GM12891 (cell line): ENCODE measurements at places on chromosomes 6 and 20.

DNA sequence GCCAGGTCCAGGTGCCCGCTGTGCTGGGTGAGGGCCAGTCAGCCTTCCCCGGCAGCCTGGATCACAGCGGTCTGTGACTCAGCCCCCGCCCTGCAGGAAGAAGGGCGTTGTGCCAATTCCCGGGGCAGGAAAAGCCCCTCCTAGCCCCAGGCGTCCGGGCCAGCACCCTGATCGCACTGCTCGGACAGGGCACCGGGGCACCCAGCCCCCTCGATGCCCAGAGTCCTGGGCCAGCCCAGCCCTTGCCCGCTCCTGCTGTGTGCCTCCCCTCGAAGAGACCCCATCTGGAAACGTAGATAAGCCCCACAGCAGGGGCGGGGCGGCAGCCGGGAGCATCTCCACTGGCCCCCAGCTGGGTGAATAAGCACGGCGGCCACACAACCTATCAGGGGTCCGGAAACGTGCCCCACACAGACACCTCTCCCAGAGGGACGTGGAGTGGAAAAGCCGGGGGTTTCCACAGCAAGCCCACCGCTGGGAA, 9.9 kb downstream of the LAMA5 start:
- DNase-seq: no peak

GRCh38 chr6:1042583-1043457, 269.1 kb upstream of the FOXQ1 start:
- DNase-seq: no peak

DNA sequence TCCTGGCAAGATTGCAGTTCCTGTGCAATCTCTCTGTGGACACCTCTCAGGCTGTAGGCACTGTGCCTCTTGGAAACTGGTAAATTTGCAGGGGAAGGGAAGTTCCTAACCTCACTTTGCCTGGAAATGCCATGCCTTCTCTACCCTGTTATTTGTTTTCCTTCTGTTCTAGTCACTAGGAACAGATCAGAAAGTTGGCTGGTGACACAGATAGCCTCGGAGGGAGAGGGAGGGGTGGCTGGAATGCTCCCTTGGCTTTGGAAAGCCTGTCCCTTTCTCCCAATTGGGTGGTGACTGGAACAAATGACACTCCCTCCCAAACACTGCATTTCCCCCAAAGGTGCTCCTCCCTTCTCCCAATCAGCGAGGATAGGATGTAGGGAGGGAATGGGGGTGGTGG, 131.5 kb upstream of the F13A1 start:
- DNase-seq: no peak

DNA sequence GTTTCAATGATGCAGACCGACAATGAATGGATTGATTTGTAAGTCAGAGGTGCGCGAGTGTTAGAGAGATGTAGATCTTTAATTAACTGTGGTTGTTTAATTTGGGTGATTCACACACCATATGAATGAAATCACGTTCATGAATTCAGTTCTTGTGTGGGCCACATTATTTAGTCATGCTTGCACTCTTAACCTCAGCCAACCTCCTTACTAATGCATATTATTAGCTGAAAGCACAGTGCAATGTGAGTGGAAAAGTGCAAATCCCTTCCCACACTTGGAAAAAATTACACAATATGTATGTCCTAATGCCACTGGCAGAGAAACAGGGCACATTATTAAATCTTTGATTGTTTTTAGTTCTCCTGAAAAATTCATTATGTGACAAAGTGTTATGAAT, 512.5 kb downstream of the BCKDHB start:
- DNase-seq: no peak

DNA sequence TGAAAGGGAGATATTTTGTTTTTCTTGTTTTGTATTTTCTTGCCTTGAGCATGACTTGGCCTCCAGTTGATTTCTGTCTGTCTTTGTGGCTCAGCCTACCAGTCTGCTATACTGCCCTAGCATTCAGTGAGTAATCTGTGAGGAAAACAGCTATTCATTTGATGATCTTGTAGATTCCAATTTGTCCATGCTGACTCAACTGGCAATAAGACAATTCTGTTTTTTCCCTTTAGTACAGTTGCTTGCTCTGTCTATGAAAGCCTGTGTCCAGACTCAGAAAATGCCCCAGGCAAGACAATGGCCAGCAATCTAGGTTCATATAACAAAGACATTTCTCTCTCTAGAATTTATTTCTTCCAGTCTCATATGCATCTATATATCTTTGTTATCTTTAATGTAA, 10.9 kb upstream of the SOX4 start:
- DNase-seq: no peak

DNA sequence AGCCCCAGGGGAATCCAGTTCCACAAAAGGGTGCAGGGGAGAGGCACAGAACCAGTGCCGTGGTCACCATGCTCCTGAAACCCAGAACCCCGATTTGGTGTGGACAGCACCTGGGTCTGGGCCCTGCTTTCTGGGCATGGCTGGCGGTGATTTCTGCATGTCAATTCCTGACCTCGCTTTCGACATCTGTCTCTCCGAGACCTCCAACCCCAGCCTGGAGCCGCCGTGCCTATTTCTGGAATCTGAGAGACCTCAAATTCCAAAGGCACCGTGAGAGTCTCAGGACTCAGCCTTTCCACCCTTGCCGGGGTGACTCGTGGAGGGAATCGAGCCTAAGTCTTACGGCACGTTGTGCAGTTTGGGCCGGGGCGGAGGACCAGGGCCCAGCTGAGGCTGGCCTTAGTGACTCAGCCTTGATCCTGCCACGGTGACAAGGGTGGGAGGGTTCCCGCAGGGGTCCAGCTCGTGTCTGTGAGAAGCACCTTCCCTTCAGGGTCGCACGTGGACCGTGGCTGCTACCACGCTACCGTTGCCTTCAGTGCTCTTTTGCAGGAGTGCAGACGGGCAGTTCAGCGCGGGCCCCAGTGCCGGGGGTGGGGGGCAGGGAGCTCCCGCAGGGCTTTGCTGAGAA, 133.7 kb downstream of the PXDC1 start:
- DNase-seq: no peak

GRCh38 chr6:15581751-15582150, 81.1 kb downstream of the DTNBP1 start:
- no peak for DNase-seq

- DNase-seq: no peak
Measured at GRCh38 chr20:9401371-9401770, 113.0 kb upstream of the LAMP5 start.

DNA sequence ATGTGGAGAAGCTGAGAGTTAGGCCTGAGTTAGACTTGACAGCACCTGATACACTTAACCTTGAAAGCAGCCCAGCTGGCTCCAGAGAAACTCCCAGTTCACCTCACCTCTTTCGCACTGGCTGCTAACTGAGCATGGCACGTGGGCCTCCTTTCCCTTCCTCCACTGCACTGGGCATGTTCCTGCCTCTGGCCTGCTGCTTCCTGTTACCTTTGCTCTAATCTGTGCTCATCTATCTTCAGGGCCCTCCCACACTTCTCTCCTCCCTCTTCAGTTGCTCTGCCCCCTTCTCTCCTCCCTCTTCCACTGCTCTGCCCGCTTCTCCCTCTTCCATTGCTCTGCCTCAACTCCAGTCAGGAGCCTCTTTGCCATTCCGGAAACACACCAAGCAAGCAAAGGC, 13.7 kb upstream of the UBE2V1 start:
- DNase-seq: no peak

DNA sequence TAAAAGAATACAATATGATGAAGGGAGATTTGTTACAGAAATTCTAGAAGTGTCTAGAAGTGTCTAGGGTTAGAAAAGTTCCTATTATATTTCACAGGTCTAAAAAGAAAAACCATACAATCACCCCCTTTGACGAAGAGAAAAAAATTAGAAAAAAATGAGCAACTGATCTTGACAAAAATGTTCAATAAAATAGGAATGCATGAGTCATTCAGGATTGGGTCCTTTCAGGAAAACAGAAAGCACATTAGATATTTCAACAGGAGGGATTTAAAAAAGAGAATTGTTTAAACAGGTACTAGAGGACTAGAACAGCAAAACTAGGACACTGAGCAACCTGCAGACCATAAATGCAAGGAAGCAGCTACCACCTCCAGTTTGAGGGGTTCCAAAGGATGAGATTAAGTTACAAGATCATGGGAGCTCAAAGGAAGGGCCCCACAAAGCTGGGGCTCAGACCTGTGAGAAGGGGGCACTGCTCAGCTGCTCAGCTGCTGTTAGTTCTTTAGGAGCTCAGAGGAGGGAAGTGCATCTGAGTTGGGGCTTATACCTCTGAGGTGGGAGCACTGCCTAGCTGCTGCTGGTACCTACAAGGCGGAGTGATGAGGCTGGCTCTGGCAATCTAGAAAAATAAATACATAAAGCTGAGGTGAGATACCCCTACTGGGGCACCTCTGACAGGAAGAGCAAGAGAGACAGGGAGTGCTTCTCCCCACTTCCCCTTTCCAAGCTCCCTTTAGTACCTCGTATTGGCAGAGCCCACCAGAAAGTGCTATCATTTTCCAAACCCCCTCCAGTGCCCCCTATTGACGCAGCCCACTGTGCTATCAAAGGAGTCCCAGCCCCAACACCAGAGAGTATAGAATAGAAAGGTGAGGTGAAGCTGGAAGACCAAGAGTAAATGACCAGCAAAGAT, 27.1 kb upstream of the BEND6 start:
- no peak for DNase-seq

DNA sequence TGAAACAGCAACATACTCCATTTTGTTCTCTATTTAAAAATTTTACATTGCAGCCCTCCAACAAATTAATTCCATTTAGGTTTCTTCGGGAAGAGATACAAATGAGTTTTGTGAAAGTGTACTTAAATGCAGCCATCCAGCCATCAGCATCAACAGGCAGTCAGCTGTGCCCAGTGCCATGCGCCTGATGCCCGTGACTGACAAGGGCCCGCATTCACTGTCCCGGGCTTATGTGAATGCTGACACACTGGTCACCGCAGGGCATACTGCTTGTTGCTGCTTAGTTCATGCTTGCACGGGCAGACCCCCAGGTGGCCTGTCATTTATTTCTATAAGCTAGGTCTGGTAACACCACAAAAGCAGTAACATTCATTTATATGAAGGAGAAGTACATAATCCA, 224.9 kb upstream of the QKI start:
- no peak for DNase-seq

DNA sequence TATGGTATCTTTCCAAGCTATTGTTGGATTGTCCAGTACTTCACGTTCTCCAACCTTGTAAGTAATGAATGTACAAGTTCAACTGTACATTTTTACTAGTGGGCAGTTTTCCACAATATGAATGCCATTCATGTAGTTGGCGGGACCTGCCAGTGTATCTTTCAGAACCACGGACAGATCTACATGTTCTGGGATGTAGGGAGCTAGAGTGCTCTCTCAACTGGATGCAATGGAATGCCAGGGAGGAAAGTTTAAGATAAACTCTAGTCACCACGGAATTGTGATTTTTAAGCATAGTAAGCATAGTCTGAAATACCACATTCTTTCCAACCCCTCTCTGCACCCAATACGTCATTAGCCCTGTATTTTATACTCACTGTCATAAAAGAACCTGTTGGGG, 21.5 kb upstream of the HLA-C start:
- no peak for DNase-seq

GRCh38 chr6:135880066-135880972, 28.8 kb downstream of the PDE7B start:
- DNase-seq: peak; percentile 14

GRCh38 chr20:31851240-31851955, 6.0 kb upstream of the FOXS1 start:
- DNase-seq: no peak

- DNase-seq: no peak
Measured at GRCh38 chr20:34012330-34012729, 18.6 kb downstream of the RALY start.

DNA sequence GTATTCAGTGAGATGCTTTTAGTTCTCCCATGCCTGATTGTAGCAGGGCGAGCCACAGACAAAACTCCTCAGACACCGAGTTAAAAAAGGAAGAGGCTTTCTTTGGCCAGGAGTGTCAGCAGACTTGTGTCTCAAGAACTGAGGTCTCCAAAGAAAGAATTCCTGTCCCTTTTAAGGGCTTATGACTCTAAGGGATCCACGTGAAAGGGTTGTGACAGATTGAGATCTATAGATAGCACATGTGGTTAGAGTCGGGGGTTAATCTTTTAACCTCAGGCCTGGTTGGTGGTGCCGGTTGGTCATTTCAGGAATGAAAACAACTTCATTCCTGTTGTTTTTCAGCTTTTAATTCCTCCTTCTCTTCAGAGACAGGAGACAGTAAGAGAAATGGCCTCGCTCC, 168.8 kb upstream of the GRIK2 start:
- no peak for DNase-seq

GRCh38 chr6:163263998-163264661, 150.4 kb upstream of the QKI start:
- no peak for DNase-seq

DNA sequence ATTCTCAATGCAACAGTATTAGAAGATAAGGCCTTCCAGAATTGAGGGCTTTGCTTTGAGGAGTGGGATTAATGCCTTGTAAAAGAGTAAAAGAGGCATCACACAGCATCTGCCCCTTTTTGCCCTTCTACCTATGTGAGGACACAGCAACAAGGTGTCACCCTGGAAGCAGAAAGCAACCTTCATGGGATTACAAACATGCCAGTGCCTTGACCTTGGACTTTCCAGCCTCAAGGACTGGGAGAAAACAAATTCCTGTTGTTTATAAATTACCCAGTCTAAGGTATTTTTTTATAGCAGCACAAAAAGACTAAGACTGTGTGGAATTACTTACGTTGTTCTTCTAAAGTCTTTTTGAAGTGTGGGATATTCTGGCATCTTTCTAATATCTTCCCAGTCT, 150.0 kb upstream of the SLC22A16 start:
- DNase-seq: no peak

GRCh38 chr6:104182811-104183210, 676.9 kb downstream of the HACE1 start:
- no peak for DNase-seq

DNA sequence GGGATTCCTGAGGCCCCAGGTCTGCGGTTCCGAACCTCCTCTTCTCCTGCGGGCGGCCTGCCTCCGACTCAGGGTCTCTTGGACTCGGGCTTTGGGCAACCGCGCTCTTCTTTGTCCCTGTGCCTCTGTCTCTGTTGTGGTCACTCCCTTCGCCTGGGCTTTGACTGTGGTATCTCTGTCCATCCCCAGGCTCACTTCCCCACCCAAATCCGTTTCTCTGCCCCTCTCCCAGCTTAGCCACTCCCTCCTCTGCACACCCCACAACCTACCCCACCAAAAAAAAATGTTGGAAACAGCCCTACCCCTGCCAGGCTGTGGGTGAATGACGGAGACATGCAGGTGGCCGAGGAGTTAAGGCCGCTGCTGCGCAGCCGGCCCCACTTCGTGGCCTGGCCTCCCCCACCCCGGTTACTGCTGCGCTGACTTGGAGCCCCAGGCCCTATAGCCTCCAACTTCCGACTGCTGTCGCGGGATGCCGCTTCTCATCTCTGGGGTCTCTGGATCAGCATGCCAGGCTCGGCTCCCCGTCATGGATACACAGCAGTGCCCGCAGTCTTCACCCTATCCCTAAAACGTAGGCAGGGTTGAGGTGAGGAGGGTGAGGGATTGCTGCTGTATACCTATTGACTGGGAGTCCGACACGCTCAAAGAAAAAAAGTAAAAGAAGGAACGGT, 2.7 kb upstream of the MAFB start:
- no peak for DNase-seq

- no peak for DNase-seq
Measured at GRCh38 chr6:48596830-48597229, 485.8 kb upstream of the PTCHD4 start.
